Mucosa of descending colon (tissue), 3 donors: ENCODE measurements at places on chromosomes 6 and 20. TPM values are rescaled to one million over a fixed set of nuclear protein-coding genes. Genes with fewer than 3 reads are reported as not detected.

DNA sequence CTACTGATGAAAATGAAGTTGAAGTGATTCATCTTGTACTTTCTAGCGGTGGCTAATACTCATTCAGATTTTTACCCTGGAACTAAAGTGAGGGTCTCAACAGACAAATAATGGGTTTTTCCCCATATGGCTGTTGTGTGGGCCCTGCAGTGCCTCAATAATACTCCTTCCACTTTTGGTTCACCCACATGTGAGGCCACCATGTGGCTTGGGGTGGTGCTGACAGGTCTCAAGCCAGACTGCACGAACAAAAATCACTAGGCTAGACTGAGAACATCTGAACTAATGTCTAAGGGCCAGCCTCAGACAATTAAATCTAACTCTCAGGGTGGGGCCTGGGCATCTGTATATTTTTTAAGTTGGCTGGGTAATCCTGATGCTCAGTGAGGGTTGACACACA, 7.9 kb upstream of the COL12A1 start:
- DNase-seq, result no peak

The ATP9A gene
- 59.4 TPM for total RNA-seq

The OLIG3 gene
- not detected for total RNA-seq

GRCh38 chr20:36654506-36654905, 8.5 kb upstream of the SLA2 start:
- DNase-seq, result no peak

- peak; percentile 50 for DNase-seq
These were observed 203.6 kb upstream of the GMDS start for GRCh38 chr6:2448826-2449571.

The ETV7 gene
- 2.8 TPM for total RNA-seq

DNA sequence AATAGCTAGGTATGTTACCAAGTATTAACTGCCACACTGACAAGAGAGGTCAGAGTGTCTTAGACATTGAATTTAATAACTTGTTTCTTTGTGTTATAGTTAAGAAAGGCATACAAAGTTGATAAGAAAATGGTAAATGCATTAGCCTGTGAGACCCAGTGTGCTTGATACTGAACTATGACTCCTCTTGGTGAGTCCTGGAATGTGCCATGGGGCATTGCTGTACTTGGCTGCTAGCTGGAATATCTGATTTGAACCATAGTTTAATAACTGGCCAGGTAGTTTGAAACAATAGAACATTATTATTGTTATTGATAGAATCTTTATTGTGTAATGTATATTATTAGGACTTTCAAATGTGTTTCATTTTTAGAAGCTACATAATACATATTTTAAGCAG, 70.0 kb downstream of the ZFAND3 start:
- DNase-seq, result no peak

DNA sequence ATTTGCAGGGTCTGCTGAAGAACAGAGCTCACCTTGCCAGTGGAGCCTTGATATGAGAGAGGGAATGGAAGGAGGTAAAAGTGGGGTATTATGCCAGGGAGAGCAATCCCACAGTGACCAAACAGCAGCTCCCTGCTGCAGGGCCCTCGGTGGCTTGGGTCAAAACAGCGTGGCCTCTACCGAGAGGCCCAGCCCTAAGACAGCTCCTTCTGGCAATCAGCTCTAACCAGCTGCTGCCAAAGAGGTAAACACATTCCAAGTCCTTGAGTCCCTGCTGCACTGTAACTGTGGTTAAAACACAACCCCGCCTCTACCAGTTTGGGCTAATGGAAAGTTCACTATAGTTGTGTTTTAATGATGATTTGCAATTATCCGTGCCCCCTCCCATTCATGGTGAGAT, 1.4 kb upstream of the DAAM2 start:
- no peak for DNase-seq

The PTGIS gene
- 12.3 TPM for total RNA-seq

The HLA-DQA2 gene
- total RNA-seq, result 1.6 TPM

The SNAP91 gene
- 0.29 TPM for total RNA-seq

The HRH3 gene
- 0.09 TPM for total RNA-seq

DNA sequence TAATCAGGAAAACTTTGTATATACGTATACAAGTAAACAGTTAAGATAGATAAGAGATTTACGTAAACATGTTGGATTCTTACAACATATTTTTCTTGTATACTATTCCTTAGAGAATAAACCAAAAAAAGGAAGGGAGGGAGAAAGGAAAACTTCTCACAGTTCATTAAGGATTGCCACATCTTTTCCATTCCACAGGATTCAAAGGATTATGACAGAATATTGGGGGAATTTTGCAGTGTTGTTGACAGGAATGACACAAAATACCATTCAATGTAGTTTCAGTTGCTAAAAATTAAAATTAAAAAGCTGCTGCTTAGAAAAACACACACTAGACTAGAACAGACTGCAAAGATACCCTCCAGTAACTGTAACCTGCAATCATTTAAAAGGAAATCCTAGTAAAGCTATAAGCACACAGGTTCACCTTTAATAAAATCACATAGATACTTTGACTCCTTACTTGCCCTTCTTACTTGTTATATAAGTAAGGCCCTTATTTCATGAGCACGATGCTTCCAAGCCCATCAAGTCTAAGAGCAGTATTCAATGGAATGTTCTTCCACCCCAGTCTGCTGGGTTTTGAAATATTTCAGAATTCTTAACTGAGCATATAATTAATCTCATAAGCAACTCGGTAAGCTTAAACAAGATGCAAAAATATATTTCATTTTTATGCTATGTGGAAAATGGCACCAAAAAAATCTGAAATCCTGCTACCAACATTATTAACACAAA, 107.8 kb downstream of the SMLR1 start:
- no peak for DNase-seq

The APOBEC2 gene
- not detected for total RNA-seq

The GABRR1 gene
- total RNA-seq, result not detected

- DNase-seq, result no peak
These were observed 10.4 kb downstream of the CYP24A1 start for GRCh38 chr20:54163402-54163801.

- DNase-seq, result peak; percentile 28
These were observed 223.3 kb downstream of the TMEM242 start for GRCh38 chr6:157099912-157100593.

The FRMD1 gene
- total RNA-seq, result 14.3 TPM

DNA sequence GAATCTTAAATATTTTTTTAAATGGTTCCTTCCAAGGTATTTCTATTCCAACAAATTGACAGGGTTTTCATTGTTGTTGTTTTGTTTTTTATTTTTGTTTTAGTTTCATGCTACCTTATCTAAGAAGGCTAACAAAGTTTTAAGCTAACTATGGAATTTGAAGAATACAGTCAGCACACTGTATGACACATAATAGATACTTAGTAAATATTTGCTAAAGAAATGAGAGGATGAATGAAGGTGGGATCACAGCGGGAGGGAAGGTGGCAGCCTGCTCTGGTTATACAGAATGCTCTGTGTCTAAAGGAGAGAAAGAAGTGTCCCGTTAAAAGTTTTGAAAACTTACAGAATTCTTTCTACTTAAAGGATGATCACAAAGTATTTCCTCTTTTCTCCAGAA, 43.7 kb upstream of the DST start:
- no peak for DNase-seq

The SLC26A8 gene
- 1.0 TPM for total RNA-seq

The SAMD5 gene
- 10.3 TPM for total RNA-seq

GRCh38 chr6:47094241-47094925, 52.3 kb upstream of the ADGRF1 start:
- peak; percentile 56 for DNase-seq

- DNase-seq, result no peak
These were observed 28.1 kb upstream of the IBTK start for GRCh38 chr6:82275686-82276085.

GRCh38 chr20:25761596-25761995, 64.9 kb upstream of the ZNF337 start:
- DNase-seq, result no peak

The NHLRC1 gene
- 3.6 TPM for total RNA-seq

DNA sequence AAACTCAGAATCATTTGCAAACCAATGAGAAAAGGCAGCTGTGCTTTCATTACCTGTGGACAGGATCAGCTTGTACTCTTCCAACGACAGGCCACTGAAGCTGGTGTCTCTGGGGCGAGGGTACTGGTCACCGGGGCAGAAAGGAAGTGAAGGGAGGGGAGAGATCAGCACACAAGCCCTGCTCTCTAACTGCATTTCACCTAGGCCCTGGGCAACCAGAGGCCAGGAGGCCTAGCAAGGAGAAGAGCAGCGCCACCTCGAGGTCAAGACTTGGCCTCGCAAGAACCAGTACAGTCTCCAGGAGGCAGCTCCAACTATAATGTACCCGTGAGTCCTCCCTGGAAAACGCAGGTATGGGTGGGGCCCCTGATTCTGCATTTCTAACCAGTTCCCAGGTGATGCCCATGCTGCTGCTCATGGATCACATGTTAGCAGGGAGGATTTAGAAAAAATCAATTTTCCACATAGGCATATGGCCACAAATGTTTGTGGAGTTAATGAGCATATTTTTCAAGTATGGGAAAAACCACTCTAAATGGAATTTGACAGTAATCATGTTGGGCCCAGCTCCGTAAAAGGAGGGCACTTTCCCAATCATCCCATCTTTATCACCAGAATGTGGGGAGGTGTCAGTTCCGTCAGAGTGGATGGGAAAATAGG, 11.0 kb downstream of the UQCC2 start:
- DNase-seq, result peak; percentile 82

DNA sequence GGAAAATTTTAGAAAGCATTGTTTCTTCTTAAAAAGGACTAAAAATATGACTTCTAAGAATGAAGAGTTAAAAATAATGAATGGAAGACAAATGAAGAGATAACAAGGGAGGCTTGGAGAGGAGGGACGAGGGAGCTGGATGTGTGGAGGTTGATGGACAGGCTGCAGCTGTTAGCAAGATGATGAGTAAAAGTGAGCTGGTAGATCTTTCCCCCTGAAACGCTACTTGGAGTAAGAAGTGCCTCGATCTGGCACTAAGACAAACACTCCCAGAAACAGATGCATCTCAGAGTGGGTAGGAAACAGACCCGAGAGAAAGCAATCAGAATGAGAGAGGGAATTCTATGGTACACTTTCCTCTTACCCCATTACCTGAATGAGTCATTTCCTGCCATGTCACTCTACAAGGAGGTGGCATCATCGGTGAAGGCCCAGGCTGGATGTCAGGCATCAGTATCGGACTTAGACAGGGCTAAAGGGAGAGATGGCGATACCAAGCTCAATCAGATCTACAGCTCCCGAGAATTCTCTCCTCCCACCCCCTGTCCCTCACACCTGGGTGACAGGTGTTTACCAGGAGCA, 154.1 kb upstream of the BMP2 start:
- DNase-seq, result no peak

DNA sequence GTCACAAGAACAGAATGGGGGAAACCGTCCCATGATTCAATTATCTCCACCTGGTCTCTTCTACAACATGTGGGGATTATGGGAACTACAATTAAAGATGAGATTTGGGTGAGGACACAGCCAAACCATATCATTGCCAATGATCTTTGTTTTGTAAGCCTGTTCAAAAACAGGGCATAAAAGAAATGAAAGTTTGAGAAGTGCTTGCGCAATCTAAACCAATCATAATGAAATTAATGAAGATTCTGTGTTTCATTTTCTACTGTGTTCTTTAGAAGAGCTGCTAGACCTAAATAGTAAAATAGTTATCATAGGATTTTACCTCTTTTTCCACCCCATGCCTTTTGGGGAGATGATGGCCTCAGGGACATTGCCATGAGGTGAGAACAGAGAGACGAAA, 761.3 kb downstream of the HDGFL1 start:
- DNase-seq, result no peak

The GTF2H4 gene
- 25.0 TPM for total RNA-seq

GRCh38 chr6:71335544-71335943, 46.9 kb downstream of the OGFRL1 start:
- DNase-seq, result no peak

- no peak for DNase-seq
These were observed 96.8 kb upstream of the THEMIS start for GRCh38 chr6:127997496-127998164.

GRCh38 chr20:17536944-17537444, 5.8 kb upstream of the BFSP1 start:
- DNase-seq, result no peak

- no peak for DNase-seq
These were observed 12.3 kb upstream of the CCDC167 start for GRCh38 chr6:37511910-37512399.

DNA sequence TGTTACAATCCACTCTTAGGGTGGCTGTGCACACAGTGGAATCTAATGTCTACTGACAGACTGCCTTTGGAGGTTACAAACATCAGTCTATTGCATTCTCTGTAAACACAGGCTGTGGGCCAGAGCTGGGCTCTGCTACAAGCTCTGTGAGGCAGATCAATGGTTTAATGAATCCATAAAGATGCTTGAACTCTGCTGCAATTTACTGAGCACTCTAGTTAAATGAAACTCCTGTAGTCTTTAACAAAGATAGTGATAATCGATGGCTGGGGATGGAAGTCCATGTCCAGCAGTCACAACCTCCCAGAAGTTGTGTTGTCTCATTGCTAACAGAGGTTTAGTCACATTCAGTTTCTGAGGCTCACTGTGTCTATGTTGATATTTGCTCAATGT, 50.5 kb downstream of the SOBP start:
- DNase-seq, result no peak

- DNase-seq, result no peak
These were observed 5.2 kb downstream of the AGPAT4 start for GRCh38 chr6:161268531-161269210.

The BTNL2 gene
- not detected for total RNA-seq

DNA sequence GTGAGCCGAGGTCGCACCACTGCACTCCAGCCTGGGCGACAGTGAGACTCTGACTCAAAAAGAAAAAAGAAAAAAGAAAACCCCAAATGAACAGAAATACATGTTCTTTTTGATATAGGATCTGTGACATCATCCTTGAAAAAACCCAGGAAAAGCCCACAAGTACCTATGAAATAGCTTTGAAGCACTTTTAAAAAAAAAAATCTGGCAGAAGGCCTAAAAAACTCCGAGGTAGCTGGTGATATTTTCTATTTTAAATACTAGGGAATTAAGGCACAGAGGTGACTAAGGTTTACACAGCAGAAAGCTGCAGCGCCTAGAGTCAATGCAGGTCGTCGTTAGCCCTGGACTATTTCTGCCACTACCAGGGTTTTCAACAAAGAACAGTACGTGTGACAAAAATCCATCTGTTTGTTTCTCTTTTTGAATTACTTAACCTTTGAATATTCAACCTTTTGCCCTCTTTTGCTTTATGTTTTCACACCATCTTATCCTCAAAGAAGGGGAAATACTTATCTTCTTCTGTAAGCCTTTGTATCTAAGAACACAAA, 39.4 kb upstream of the EEF1A1 start:
- DNase-seq, result no peak

DNA sequence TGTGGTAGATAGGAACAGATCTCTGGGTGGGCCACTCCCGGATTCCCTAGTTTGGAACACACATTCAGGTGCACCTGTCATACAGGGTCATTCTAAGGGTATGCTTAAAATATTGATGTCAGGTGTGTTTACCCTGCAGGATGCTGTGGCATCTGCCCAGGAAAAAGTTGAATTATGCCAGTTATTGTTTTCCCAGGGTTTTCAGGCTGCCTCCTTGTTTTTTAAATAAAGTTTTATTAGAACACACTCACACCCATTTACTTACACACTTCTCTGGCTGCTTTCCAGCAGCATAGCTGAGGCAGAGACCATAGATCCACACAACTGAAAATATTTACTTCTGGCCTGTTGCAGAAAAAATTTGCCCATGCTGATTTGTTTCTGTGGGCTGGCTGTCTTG, 76.5 kb downstream of the PHACTR3 start:
- DNase-seq, result no peak

- DNase-seq, result no peak
These were observed 29.5 kb upstream of the ARID1B start for GRCh38 chr6:156747715-156748114.
